CD14-positive monocyte (primary cell): ENCODE measurements at places on chromosomes 1 and 21. TPM values are rescaled to one million over a fixed set of nuclear protein-coding genes. Genes with fewer than 3 reads are reported as not detected.

The S100A10 gene
- 2,138 TPM for polyA plus RNA-seq

The PCAT6 gene
- polyA plus RNA-seq = not detected

The LHX8 gene
- polyA plus RNA-seq = not detected in 2 replicates

DNA sequence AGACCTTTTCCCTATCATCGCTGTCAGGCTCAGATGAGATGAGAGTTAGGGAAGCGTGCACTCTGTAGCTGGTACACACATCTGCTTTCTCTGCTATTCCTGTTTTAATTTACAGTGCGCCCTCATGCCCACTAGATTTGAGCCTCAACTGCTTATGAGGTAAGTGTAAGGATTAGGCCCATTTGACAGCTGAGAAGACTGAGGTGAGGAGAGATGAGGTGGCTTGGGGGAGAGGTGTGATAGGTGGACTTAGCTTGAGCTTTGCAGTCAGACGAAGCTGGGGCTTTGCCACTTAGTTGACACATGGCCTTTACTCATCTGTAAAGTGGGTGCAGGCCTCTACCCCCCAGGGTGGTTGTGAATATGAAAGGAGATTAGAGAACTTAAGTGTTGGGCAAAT is 8.5 kb downstream of the TMEM61 start:
- no peaks in the 10 kb centered on the region for H3K36me3 ChIP-seq
- no peaks in the 10 kb centered on the region for H3K4me1 ChIP-seq
- no peak overlapping the region for H3K4me3 ChIP-seq
- no peak overlapping the region for H3K27ac ChIP-seq
- H3K27me3 ChIP-seq = no peaks in the 10 kb centered on the region

- no peaks in the 10 kb centered on the region for H3K27me3 ChIP-seq
- H3K36me3 ChIP-seq = peaks cover 91% of the 10 kb centered on the region
- no peak for DNase-seq
- H3K4me1 ChIP-seq = peaks cover 7% of the 10 kb centered on the region
Observed at GRCh38 chr1:36343651-36344394, 20.4 kb upstream of the EVA1B start.

- no peak overlapping the region for H3K4me3 ChIP-seq
- H3K27ac ChIP-seq = no peak overlapping the region
- H3K4me1 ChIP-seq = no peaks in the 10 kb centered on the region
- no peak for DNase-seq
- H3K36me3 ChIP-seq = peaks cover 7% of the 10 kb centered on the region
Observed at GRCh38 chr21:26100573-26100972, 70.0 kb downstream of the APP start.

- no peaks in the 10 kb centered on the region for H3K27me3 ChIP-seq
- H3K4me3 ChIP-seq = no peak overlapping the region
- no peak overlapping the region for H3K27ac ChIP-seq
- no peak for DNase-seq
Observed at GRCh38 chr1:227739636-227740035, 4.4 kb downstream of the SNAP47 start.
